ENCODE measurements at places on chromosomes 6 and 20.

DNA sequence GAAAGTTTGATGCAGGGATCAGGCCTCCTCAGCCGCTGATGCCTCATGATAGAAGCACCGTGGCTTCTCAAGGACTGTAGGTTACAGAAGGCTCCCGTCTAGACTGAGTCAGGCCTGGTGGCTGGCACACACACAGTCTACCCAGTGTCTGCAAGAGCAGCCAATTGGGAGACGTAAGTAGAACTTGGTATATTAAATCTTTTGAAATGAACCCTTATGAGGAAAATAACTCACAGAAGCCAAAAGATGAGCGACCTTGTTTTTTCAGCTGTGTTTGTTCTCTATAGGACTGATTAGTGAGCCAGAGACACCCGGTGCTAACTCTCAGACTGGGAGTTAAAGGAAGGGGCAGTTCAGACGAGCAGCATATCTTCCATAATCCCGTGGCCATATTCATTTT, 5.9 kb upstream of the PDE10A start:
- DNase-seq = no peak

DNA sequence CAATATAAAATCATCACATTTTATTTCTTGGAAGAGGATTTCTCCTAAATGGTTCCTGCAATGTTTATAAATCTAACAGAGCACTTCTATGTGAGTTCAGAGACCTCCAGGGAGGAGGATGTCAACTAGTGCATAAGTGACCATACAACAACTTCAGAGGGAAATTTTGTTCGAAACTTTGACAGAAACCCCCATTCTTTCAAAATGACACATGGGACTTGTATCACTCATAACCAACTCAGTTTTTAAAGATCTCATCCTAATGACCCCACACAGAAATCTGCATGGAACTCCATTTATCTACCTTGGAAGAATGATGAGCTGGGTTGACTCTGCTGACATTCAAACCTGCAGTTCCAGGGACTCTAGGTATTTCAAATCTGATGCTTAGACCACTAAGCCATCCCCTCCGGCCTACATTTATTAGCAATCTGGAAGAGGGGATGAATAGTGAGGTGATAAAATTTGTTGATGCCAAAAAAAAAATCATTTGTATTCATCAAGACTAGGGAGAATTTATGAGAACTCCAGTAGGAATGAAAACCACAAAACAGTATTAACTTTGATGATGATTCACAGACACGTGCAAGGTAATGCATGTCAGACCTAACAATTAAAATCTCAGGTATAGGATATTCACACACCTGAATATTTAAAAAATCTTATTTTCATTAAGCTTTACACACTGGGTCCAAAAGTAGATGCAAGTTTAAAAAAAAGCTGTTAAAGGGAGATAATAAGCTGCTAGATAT, 153.0 kb downstream of the REV3L start:
- DNase-seq = no peak

DNA sequence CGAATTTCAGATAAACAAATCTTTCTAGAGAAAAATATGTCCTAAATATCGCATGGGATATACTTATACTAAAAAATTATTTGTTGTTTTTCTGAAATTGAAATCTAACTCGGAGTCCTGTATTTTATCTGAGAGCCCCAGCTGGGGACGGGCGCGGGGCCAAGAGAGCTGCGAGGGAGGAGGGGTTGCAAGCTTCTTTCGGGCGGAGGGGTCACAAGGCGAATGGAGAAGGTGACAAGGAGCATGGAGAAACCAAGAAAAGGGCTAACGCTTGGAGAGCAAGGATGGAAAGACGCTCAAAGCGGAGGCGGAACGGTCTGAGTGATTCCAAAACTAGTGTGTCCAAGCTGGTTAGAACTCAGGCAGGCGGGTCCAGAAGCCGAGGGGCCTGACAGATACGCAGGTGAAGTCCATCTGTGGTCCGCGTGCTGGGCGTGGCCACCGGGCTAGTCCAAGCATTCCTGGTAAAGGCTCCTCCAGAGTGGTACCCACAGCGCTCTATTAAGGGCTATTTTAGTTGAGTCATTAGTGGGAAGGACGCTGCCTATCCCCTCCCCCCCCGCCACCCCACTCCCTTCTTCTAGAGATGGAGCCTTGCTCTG, 41.5 kb upstream of the ZNFX1 start:
- no peak for DNase-seq

- DNase-seq = no peak
Measured at GRCh38 chr6:22569281-22570184, at the start of gene HDGFL1. Gene HDGFL1 (plus strand): TSS chr6:22569566. CDS start chr6:22569576, 10 bp downstream.

GRCh38 chr6:53854843-53855567, 60.2 kb downstream of the LRRC1 start:
- DNase-seq = no peak

GRCh38 chr6:127085181-127085580, 33.3 kb upstream of the RSPO3 start:
- no peak for DNase-seq

GRCh38 chr6:80328652-80329051, 222.2 kb downstream of the BCKDHB start:
- DNase-seq = no peak

- DNase-seq = no peak
Measured at GRCh38 chr20:35104685-35105295, 12.2 kb upstream of the TRPC4AP start.

- DNase-seq = no peak
Measured at GRCh38 chr6:164415832-164416563, 893.4 kb downstream of the C6orf118 start.

- DNase-seq = no peak
Measured at GRCh38 chr6:13911337-13911736, 13.4 kb upstream of the RNF182 start.

GRCh38 chr6:150835620-150836019, 29.9 kb upstream of the MTHFD1L start:
- DNase-seq = no peak

- peak; percentile 98 for DNase-seq
Measured at GRCh38 chr20:57435498-57436222, 44.5 kb downstream of the RBM38 start.

- DNase-seq = no peak
Measured at GRCh38 chr20:52828199-52828598, 144.0 kb upstream of the TSHZ2 start.

DNA sequence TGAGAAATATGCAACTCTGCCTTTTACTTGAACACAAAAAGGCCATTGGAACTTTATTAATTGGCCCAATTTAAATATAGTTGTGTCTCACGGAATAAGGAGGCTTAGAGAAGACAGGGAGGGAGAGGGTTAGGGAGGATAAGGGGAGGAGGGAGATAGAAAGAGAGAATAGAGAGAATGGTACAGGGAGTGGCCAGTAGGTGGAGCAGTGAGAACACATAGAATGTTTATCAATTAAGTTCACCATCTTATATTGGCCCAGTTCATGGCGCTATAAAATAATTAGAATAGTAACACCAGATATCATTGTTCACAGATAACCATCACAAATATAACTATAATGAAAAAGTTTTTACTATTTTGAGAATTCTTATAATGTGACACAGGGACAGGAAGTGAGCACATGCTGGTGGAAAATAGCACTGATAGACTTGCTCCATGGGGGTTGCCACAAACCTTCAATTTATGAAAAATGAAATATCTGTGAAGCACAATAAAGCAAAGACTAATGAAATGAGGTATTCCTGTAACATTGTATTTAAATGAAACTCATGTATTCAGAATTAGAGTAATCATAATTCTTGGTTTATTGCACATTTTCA, 374.1 kb upstream of the MANEA start:
- DNase-seq = peak; percentile 19

DNA sequence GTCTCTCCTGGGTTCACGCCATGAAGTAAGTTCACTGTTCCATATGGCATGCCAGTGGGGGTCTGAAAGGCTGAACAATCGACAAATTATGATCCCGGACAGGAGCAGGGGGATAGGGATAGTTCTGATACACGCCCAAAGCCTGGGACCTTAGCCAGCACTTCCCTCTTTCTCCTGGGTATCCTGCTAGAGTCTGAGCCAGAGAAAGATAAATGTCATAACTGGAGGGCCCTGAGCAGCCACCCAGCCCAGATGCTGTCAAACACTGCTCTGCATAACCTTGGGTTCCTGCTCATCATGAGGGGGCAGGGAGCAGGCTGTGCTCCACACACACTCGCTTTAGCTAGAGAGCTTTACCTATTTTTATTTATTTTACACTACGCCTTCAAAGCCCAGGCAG, 12.3 kb downstream of the EDEM2 start:
- DNase-seq = no peak

DNA sequence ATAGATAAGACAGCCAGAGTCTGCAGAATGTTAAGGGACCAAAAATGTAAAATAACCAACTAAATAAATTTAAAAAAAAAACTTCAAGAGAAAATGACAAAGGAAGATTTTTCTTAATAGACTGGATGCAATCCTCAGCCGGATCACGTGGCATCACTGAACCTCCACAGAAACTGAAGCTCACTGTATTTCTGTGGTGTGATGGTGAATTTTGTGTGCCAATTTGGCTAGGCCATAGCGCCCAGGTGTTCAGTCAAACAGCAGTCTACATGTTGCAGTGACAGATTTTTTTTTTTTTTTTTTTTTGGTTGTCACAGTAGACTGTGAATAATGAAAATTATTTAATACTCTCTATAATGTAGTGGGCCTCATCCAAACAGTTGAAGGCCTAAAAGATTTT, 95.5 kb downstream of the ARHGAP18 start:
- no peak for DNase-seq
